Posterior vena cava (tissue), 2 donors: ENCODE measurements at places on chromosomes 11 and 22.

DNA sequence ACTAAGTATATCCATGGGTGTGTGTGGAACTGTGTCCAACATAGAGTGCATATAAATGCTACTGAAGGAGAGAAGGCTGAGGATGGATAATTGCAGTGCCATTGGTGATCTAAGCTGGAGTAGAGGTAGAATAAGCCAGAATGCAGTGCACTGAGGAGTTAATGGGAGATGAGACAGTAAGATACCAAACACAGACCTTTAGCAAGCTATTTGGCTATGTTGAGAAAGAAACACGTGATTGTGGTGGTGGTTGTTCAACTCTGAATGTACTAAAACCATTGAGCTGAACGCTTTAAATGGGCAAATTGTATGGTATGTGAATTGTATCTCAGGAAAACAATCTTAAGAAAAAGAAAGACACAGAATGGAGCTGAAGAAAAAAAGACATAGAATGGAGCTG is 22.8 kb downstream of the JAML start:
- no peak for DNase-seq

GRCh38 chr11:124895471-124895971 is 2.1 kb downstream of the ROBO4 start:
- no peak for DNase-seq

DNA sequence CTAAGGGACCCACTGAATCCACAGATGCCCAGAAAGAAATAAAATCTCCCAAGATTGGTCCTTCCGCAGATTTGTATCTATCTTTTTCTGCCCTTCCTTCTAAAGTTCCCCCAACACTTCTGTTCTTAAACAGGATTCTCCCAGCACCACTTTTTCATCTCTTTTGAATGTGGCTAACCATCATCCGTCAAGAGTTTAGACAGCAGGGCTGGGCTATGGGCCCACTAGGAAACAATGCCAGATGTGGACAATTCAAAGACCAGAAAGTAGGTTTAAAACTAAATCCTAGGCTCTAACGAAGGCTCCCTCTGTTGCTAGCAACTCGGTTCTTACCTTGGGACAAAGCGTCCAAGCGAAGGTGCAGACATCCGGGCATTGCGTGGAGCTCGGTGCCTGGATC is 100.0 kb downstream of the AMBRA1 start:
- no peak for DNase-seq

DNA sequence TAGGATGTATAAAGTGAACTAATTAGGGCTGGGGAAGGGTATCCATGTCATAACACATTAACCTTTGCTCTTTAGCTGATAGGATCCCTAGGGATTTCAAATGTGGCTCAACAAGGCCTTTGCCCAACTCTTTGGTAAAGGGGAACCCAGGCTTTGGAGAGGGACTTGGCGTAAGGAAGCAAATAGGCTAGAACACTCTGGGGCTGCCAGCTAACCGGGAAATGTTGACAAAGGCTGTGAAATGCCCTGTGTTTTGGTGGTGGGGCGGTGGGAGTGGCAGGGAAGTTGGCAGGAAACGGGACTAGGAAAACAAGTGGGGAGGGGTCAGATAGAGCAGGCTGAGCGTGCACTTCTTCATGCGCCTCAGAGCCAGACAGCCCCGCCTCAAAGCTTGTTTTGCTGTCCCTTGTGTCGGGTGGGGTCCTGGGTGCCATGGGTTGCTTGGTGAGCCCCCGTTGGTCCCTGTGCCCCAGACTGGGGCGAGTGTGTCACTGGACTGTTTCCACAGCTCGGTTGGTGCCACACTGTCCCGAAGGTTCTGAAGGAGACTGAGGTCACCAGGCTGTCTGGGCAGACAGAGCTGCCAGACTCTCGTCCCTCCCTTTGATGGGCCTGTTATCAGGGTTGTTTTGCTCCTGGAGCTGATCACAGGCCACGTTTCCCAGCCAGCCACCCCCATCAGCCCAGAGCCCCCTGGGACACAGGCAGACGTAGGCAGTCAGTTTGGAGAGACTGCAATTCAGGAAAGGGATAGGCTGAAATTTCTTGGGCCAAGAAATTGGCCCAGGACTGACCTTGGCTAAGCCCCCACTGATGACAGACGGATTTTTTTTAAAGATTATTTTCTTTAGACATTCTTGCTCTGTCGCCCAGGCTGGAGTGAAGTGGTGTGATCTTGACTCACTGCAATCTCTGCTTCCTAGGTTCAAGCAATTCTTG is 19.6 kb downstream of the KCTD21 start:
- DNase-seq = peak; percentile 97

DNA sequence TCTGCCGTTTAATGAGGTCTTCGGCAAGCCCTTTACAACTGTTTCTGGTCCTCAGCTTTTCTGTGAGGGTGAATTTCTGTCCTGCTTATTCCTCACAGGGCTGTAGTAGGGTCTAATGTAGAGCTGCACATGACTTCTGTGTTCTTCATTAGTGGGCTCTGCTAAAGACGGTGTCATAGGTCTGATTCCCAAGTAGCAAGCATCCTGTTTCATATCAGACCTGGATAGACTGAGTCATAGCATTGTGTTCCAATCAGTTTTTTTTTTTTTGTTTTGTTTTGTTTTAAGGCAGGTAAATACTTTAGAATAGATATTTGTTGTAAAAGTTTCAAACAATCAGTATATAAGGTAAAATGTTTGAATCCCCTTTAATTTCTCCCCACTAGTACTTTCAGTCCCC is 35.4 kb downstream of the BIRC2 start:
- no peak for DNase-seq

DNA sequence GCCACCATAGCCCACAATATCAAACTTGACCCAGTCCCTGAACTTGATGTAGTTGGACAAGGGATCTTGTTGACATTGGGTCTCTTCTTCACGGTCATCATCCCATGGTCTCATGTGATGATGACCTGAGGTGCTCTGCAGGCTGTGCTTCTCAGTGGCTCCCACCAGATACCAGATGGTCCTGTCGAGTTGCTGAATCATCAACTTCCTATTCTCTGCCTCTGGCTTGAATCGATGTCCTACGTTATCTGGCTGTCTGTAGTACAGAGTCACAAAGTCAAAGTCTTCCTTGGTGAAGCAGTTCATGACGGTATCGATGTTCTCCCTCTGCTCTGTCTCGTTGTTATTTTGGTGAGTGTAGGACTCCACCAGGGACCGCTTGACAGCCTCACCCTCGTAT is 145.7 kb upstream of the ALDH3B2 start:
- no peak for DNase-seq

DNA sequence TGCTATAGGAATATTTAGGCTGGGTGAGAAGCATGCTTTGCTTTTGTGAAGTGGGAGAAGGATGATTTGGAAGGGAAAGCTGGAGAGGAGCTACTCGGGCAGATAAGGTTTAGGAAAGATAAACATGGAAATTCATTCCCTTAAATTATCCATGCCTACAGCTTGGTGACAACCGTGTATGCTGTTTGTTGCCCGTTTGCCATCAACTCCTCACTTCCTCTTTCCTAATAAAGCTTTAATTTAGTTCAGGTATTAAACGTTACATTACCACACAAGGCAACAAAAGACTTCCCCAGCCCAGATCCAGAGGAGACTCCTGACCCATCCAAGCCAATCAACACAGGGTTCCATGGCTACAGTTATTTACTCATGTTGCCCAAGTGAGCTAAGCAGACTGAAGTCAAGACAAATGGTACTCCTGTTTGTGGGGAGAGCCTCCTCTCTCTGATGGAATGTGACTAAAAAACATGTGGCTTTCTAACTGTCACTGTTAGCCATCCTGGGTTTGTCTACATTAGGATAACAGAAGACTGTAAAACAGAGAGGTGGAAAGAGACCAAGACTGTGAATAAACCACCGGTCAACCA is 101.7 kb upstream of the GRAMD1B start:
- DNase-seq = no peak

DNA sequence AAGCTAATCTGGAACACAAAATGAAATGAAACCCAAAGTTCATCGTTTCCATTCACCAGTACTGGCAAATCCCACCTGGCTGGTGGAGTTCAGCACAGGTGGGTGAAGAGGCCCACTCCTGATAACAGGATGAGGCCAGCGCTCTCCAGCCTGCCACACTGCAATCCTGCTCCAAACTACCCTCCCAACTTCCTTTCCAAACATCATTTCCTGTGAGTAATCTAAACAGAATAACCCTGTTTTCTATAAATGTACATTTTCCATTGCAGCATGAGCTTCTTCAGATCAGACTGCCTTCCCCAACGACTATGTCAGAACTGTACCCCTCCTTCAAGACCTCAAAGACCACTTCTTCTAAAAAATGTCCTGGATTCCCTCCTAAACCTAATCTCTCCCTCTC is 15.9 kb upstream of the NFRKB start:
- DNase-seq = no peak

DNA sequence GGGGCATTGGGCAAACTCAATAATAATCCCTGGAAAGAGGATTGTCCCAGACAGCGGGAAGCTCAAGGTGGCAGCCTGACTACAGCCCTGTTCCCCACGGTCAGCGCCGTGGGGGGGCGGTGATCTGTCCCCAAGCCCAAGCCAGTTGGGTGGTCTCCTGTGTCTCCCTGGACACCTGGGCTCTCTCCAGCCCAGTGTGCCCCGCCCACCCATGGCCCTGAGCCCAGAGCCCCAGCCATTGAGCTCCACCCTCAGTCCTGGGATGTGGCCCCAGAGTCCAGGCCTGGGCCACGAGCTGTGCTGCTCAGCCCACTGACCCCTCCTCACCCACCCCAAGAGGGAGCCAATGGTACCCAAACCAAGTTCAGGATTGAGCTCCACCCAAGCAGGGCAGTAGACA is 27.9 kb upstream of the PDE2A start:
- no peak for DNase-seq

- no peak for DNase-seq
These were observed 6.5 kb downstream of the FJX1 start for GRCh38 chr11:35624781-35625180.

GRCh38 chr11:59141673-59142460 is 789 bp upstream of the FAM111A start:
- DNase-seq = no peak

DNA sequence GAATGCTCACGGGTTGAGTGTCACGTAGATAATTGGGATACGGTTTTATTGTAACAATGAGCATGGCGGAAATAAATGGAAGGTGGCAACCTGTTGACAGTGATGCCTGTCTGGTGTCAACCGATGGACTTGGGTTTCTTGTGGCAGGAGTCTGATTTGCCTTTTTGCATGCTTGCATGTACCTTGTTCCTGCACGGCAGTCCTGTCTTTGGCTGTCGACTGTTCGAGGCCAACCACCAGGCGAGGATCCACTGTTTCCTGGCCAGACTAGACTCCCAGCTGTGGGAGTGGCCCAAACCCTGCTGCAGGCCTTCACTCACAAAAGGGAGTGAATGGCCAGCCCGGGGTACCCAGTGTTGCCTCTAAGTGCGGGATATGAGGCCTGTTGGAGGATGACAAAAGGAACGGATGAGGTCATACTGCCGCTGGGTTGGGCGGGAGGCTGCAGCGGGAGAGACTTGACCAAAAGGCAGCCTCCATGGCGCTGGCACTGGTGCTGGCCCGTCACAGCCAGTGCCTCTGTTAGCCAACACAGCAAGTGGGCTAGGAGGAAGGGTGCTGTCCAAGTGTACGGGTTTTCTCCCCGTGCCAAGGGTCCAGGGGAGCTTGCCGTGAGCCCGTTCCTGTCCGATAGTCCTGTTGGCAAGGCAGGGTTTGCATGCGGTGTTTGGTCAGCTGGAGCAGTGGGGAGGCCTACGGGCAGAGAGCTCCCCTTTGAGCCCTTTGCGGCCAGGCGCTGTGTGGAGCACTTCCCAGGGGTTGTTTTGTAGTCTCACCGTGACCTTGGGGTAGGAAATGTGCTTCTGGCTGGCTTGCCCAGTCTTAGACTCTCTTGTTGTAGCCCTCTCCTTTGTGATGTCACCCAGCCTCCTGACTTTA is 974 bp downstream of the DGCR8 start:
- DNase-seq = no peak

DNA sequence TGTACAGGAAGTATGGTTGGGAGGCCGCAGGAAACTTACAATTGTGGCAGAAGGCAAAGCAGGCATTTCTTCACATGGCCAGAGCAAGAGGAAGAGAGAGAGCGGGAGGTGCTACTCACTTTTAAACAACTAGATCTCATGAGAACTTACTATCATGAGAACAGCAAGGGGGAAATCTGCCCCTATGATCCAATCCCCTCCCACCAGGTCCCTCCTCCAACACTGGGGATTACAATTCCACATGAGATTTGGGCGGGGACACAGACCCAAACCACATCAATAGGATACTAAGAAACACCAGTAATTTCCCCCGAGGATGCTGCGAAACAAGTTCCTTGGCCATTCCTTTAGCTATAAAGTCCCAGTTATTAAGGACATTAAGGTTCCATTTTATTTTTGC is 94.1 kb upstream of the SC5D start:
- no peak for DNase-seq

GRCh38 chr11:99425596-99425995 is 404.8 kb downstream of the CNTN5 start:
- no peak for DNase-seq

DNA sequence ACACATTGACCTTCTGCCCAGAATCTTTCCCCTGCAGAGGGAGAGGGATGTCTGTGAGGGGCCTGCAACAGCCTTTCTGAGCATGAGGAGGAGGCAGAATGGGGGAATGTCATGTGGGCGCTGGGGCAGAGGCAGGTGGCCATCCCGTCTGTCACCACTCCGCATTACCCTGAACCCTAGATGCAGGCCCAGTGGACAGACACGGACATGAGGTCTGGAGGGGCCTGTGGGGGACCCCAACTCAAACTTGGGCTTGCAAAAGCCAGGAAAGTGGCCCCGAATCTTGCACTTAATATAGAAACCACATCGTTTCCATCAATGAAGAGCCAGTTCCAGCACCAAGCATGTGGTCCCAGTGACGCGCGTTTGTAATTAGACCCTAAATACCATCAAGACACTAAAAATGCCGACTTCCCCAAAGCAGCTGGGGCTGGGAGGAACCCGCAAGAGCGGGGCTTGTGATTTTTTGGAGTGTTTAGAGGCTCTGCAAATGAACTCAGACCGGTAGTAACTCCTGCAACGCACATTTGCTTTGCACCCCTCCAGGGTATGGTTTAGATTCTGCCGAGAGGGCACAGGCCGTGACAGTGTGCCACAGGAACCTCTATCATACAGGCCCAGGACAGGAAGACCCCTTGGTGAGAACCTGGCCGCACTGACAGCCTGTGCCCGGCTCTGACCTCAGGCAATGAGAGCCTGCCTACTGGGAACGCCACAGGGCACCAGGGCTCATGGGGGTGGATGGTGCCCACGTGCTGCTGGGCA is 109.3 kb downstream of the CTTN start:
- DNase-seq = peak; percentile 42

DNA sequence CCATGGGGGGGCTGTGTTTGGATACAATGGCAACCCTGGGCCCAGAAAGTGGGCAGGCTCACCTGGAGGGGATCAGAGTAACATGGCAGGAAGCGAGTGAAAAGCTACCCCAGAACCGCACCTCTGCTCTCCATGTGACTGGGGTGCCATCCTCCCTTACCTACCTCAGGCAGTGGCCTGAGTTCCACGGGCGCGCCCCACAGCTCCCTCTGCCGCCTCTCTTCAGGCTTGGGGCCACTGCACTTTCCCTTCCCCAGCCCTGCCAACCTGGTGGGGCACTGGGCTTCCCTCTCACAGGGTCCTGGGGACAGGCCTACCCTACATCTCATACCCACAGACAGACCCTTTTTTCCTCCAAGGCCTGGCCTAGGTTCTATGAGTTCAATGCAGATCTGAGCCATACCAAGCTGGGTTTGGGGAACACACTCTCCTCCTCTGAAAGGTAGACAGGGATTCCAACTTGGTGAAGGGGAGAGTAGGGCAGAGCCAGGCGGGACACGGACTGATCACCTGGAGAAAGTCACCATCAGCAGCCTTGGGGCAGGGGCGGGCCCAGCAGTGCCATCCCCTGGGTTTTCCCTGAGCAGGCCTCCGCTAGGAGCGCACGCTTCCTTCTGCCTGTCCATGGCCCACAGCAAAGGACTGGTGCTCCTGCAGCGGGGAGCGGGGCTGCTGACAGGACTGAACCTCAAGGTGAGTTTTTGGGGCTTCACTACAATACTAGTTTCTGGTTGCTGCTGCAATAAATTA is 7.1 kb downstream of the GALR3 start:
- no peak for DNase-seq
